ENCODE measurements at places on chromosomes 12 and 14.

DNA sequence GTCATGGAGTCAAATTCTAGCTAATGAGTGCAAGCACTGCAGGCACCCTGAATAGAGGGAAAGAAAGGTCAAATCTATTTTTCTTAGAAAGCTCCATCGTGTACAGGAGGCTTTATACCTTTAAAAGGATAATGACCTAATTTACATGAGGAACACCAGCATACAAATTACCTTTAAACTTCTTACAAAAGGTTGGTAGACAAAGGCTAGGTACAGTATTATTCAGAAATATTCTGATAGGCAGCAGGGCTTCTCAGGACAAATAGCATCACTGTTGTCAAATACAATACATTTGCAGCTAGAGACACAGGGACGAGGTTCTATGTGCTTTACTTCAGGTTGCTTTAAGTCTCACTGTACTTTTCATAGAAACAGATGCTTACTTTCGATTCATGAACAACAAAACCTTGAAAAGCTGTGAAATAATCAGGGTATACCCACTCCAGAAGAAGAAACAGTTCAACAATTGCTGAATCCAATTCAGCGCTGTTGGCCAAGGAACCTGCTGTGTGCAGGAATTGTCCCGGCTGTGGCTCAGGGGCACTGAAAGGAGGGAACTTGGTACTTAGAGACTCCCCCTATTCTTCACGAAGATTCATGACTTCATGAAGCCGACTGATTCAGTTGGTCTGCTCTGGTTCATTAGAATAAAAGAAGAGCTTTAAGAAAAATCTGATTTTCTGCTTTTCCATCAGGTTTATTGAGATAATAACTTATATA is 252.9 kb downstream of the PRKD1 start:
- DNase-seq = no peak

GRCh38 chr12:132147423-132148367 is 3.4 kb downstream of the NOC4L start:
- no peak for DNase-seq

DNA sequence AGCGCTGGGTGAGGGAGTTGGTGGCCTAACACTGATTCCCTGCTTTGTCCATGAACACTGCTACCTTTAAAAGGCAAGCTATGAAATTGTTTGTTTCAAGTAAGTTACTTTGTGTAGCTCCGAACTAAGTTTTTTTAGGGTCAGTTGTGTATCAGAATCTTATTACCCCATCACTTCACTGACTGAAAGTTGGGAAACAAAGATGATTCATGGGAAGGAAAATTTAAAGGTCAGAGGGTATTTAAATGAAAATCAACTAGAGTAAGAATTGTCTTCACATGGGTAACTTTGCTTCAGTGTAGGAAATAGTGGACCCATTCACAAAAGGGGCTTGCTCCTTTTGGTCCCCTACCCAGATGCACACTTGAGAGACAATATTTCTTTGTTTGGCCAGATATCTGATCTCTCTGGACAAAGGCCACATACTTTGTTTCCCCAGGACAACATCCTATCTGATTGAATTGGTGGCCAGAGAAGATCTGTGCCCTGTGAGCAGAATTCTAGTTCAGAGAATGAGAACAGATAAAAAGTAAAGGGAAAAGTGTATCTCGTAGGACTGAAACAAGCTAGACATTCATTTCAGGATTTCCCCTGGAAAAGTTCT is 53.5 kb downstream of the RAB35 start:
- no peak for DNase-seq

GRCh38 chr14:69481815-69482568 is 2.5 kb upstream of the PLEKHD1 start:
- no peak for DNase-seq

GRCh38 chr12:11767798-11768197 is 118.3 kb downstream of the ETV6 start:
- DNase-seq = no peak

- DNase-seq = no peak
These were observed 37.6 kb downstream of the RTL1 start for GRCh38 chr14:100865682-100866591.

GRCh38 chr12:51972422-51972812 is 20.9 kb downstream of the ACVR1B start:
- DNase-seq = no peak

DNA sequence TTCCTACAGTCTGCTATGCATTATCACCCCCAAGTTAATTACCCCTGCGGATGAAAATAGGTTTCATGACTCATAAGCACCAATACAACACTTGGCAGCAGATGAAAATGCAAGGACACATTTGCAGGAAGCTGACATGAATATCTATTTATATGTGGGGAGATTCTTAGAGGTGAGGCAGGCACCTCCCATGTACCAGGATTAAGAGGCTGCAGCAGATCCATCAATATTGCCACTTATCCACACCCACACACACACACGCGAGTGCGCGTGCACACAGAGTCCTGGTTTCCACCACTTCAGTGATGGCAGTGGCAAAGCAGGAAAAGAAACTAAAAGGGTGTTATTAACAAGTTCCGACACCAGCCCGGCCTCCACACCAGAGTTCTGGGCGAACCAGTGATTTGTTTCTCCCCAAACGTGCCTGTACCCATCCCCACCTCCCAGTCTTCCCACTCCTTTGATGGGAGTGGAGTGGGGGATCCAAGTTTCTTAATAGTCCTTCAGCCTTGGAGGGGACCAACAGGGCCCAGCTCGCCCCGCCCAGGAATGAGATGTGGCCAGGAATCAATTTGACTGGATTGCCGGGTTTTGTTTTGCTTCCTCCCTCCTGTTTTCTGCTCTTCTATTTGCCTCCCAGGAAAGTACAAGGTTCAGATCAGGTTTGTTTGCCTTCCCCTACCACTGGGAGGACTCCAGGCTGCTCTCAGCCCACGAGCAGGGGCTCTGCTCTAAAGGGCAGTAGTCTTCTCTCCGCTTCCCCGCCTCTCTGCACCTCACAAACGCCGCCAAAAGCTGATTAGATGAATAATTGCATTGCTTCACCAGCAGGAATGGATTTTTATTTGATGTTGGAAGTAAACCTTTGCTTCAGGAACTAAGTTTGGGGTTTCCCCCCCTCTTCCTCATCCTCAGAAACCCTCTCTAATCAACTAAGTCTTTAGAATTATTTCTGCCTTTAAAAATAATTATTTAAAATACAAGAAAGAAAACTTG is 5.2 kb downstream of the IRF2BPL start:
- DNase-seq = no peak

DNA sequence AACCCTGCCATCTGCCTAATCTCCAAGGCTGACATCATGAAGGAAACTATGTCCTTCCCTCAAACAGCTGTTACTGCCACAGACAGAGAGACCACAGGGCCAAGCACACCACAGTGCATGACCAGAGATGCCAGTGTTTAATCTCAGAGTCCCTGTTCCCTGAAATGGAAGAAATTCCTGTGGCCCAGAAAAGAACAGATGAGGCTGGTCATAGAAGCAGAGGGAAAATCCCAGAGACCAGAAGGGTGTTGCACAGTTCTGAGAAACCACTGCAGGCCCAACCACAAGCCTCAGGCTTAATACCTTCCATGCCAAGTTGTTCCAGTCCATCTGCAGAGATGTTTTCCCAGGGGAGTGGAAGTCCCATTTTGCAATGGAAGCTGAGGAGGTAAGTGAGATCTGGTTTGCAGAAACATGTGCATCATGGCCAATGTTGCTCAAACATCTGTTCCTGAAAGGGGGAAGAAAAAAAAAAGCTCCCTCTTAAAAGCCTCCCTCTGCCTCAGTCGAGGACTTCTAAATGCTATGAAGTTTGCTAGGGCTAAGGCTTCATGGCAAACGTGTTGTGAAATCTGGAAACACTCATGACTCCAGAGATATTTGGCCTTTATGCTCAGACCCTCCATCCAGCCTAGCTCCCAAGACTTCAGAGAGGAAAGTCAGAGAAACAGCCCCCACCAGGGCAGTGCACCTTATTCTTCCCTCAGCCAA is 98.6 kb downstream of the SCARB1 start:
- no peak for DNase-seq

DNA sequence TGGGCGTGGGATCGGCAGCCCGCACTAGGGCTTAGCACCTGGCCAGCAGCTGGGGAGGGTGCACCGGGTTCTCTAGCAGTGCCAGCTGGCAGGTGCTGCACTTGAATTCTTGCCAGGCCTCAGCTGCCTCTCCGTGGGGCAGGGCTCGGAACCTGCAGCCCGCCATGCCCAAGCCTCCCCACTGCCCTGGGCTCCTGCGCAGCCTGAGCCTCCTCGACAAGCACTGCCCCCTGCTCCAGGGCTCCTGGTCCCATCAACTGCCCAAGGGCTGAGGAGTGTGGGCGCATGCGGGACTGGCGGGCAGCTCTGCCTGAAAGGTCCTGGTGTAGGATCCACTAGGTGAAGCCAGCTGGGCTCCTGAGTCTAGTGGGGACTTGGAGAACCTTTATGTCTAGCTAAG is 30.6 kb upstream of the SDR39U1 start:
- DNase-seq = no peak

DNA sequence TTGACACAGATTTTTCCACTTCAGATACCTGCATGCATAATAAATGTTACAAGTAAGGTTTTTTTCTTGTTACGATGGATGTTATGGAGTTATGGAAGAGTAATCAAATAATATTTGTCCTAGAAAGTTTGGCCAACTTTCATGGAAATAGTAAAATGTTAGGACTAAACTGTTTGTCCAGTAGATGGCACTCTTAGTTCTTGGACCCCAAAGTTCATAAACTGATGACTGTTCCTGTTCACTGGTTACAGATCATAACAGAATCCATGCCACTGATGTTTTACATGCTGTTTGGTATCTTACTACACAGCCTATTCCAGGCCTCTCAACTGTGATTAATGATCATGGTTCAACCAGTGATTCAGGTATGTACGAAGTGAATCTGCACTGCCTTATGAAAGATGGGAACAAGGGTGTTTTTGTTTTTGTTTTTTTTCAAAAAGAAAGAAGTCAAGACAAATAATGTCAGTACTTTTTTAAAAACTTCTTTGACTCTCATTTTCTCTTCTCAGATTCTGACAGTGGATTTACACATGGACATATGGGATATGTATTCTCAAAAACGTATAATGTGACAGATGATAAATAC is 48.8 kb upstream of the SLCO1C1 start:
- DNase-seq = no peak

DNA sequence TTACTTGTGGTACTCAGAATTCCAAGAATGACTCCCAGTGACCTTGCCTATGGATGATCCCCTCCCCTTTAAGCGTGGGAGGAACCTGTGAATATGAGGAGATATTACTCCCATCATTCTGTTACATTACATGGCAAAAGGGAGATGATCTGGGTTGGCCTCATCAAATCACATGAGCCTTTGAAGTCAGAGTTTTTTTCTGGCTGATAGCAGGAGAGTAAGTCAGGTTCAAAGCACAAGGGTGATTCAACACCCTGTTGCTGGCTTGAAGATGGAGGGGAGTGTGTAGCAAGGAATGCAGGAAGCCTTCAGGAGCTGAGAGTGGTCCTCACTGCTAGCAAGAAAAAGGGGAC is 9.1 kb upstream of the MDM2 start:
- no peak for DNase-seq

GRCh38 chr14:67602076-67602475 is 2.0 kb upstream of the PIGH start:
- no peak for DNase-seq

- no peak for DNase-seq
These were observed 4.1 kb upstream of the FZD10 start for GRCh38 chr12:130157998-130158753.

- no peak for DNase-seq
These were observed 512 bp downstream of the PDE1B start for GRCh38 chr12:54549774-54550451.

GRCh38 chr14:94224040-94224439 is 49.9 kb downstream of the PPP4R4 start:
- no peak for DNase-seq

DNA sequence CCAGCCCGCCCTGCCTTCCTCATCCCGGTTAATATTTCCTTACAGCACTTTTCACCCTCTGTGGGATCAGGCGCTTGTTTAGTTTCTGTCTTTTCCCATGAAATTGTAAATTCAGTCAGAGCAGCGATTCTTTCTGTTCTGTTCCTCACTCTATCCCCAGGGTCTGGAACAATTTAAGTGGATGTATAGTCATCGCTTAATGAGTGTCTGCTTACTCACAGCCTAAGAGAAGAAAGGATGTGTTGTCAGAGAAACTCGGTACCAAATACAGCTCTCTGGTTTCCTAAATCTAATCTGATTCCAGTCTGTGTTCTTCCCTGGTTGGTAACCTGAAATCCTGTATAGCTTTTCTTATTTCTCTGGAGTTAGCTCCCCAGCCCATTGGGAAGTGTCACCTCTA is 44.9 kb downstream of the FOS start:
- DNase-seq = no peak

DNA sequence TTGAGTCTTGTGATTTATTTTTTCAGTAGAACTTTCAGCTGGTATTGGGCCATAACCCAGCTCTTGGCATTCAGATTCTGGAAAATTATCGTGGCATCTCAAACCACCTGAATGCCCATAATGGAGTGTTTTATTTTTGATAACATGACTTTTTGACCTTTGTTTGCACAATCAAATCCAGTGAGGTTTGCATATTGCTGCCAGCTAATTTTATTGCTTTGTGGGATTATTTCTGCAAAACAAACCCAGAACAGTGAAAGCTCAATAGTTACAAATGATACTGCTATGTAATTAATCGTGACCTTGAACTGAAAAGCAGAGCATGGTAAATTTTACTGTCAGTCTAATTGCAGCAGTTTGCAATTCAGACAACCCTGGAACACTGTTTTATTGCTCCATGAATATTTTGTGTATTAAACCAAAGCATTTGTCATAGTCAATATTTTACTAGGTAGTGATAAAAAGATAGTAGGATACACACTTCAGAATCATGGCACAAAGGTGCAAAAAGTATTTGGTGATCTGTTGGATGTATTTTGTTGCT is 255.2 kb upstream of the NAV3 start:
- DNase-seq = no peak

DNA sequence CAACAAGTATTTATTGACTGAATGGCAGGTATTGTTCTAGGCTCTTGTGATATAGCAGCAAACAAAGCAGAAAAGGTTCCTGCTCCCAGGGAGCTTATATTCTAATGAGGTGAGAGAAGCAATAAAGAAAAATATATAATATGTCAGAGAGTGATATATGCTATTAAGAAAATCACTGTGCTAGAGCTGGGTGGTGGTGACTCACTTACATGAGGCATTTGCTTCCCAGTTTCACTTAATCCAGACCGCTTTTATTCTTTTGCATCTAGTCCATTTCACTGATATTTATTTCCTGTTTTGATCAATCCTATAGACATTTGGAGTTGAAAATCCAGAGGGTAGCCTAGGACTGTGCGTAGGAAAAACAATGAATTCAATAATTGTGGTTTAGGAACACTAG is 17.5 kb downstream of the TRHDE start:
- no peak for DNase-seq

- DNase-seq = no peak
These were observed 34.6 kb upstream of the EVL start for GRCh38 chr14:100030452-100031153.

DNA sequence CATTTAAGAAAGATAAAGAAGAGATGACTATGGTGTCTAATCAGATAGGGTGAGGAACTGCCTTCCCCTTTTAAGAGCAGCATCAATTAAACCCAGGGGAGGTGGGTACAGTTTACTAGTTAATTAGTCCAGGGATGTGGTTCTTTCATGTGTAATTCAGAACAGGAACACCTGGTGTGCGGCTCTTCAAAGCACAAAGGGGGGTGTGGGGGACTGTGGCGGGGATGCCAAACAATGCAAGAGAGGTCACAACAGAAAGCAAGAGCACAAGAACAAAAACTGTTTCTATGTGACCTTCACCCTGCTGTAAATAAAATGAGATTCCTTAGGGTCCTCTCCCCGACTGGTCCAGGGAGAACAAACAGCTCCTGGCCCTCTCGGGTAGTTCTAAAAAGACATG is 183.9 kb upstream of the SOX5 start:
- no peak for DNase-seq

GRCh38 chr12:11885261-11886038 is 185.3 kb upstream of the BCL2L14 start:
- DNase-seq = no peak

All from central memory CD4-positive, alpha-beta T cell (primary cell).